Tibial artery (tissue), 4 donors: ENCODE measurements at places on chromosomes 13 and 19.

GRCh38 chr13:113273851-113274590 is 23.0 kb upstream of the LAMP1 start:
- no peak for DNase-seq

DNA sequence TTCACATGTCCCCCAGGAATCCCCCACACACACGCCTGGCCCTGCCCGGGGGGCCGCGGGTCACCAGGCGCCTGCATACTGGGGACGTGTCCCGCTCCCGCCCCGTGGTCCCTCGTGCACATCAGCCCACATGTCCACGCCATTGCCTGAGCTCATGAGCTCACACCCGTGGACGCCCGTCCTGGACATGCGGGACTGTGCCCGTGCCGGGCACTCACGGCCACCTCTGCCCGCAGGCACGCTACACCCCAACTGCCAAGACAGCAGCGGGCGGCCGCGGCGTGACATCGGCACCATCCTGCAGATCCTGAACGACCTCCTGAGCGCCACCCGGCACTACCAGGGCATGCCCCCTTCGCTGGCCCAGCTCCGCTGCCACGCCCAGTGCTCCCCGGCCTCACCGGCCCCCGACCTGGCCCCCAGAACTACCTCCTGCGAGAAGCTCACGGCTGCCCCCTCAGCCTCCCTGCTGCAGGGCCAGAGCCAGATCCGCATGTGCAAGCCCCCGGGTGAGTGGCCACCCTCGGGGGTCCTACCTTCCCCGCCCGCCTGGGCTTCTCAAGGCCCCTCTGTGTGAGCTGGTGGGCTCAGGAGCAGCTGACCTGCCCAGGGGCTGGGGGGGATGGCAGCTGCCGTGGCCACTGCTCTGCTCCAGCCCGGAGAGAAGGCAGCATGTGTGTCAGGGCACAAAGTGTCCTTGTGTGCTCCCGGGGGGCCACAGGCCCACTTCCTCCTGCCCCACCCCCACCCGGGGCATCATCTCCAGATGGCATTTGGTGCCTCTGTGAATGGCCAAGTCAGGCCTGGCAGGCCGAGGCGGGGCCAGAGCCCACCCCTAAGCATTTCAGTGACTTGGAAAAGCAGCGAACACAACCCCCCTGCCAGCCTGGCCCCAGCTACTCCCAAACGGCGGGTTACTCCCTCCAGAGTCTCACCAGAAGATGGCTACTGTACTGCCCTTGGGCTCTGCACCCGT is 7.1 kb downstream of the MIDN start:
- DNase-seq: no peak

- DNase-seq: no peak
These were observed 6.8 kb upstream of the ZNF561 start for GRCh38 chr19:9627856-9628255.

- no peak for DNase-seq
These were observed 296.3 kb downstream of the NALCN start for GRCh38 chr13:101120007-101120406.

GRCh38 chr13:110444226-110444653 is 117.3 kb downstream of the RAB20 start:
- DNase-seq: no peak

GRCh38 chr19:39838569-39838968 is 4.6 kb upstream of the DYRK1B start:
- DNase-seq: no peak

DNA sequence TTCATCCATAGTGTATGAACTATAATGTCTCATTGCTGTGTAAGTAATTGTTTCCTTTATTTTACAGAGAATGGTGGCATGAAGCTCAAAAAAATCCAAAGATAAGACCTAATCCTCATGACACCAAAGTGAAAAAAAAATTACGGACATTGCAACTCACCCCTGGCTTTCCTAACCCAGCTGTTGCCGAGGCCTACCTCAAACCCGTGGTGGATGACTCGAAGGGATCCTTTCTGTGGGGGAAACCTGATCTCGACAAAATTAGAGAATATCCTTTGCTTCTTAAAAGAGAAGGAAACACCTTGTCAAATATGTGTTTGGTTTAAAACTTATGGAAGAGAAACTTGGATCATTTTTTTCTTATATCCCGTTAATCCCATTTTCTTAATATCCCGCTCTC is 26.3 kb downstream of the ERCC5 start:
- no peak for DNase-seq

DNA sequence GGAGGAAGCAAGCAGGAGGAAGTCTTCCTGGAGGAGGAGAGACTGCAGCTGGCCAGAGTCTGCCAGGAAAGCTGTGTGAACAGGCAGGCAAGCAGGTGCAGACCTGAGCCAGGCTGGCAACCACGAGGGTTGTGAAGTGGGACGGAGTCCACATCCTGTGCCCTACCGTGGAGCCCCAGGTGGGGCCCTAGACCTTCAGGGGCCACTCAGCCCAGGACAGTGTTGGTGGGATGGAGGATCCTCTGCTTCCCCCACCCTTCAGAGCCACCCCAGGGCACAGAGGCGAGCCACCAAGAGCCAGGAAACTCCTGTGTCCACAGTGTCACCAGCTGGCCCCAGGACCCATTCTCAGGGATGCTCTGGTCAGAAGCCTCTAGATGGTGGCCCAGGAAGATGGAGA is 8.4 kb upstream of the VSTM2B start:
- DNase-seq: no peak

DNA sequence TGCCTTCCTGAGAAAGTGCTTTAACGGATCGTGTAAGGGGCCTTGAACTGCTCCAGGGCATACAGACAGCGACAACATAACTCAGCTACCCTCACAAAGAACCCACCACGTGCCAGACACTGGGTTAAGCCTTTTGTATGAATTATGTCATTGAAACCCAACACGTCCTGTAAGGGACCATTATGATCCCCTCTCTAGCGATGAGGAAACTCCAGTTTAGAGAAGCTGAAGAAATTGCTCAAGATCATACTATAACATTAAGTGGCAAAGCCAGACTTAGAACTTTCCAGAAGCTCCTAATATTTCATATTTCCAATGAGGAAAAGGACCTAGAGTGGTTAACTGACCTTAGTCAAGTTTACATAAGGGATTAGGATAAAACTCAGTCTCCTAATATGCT is 57.0 kb upstream of the RAP2A start:
- no peak for DNase-seq
